ENCODE measurements at places on chromosomes 3 and 15.

GRCh38 chr3:77746892-77747291, 707.0 kb downstream of the ROBO2 start:
- DNase-seq = no peak

DNA sequence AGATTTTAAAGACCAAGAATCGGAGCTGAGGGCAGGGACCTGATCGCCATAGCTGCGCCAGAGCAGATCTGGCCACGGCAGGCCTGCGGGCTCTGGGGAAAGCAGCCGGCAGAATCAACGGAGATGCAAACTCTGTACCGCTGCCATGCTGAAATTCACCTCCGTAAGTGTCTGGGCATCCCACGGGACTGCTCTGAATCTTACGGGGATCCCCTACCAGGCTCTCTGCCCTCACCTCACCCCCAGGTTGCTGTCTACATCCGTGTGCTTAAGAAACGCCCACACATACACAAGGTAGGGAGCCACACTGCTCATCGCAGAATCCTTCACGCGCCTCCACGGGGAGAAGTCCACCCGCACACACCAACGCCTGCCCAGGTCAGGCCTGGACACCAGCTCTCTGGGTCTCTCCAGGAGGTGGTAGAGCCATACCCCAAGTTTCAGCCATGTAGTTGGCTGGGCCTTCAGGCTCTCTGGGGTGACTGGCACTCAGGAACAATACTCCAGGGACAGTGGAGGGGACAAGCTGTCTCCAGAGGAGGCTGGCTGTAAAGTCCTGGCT, 33.5 kb downstream of the FAM174B start:
- DNase-seq = no peak

GRCh38 chr15:101017093-101017754, 98.1 kb downstream of the LRRK1 start:
- DNase-seq = no peak

DNA sequence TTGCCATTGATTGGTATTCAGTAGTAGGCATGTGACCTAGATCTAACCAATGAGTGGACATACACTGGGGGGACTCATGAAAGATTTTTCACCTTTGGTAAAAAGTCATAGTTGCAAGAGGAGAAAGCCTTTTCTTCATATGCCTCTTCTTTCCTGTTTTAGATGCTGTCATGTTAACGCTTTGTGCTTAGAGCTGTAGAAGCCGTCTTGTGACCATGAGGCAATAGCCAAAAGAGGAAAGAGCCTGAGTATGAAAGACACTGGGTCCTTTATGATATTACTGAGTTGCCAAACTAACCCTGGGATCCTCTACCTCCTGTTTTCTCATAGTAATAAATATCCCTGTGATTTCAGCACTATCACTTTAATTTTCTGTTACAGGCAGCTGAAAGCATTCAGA, 396.0 kb downstream of the FHIT start:
- DNase-seq = no peak

DNA sequence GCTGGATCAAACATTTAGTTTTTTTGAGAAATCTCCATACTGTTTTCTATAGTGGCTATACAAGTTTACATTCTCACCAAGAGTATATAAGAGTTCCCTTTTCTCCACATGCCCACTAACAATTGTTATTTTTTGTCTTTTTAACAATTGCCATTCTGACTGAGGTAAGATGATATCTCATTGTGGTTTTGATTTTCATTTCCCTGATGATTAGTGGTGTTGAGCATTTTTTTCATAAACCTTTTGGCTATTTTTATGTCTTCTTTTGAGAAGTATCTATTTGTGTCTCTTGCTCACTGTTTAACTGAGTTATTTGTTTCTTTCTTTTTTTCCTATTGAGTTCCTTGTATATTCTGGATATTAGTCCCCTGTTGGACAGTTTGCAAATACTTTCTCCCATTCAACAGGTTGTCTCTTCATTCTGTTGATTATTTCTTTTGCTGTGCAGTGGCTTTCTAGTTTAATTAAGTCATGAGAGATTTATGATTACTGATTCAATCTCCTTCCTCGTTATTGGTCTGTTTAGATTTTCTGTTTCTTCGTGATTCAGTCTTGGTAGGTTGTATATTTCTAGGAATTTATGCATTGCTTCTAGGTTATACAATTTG, 6.7 kb upstream of the RNF13 start:
- DNase-seq = no peak

- DNase-seq = no peak
These were observed 104.6 kb upstream of the SKOR1 start for GRCh38 chr15:67720556-67721175.

Measured in fibroblast of skin of back (primary cell).